Stimulated activated CD8-positive, alpha-beta memory T cell treated with anti-CD3 and anti-CD28 coated beads, Interleukin-4, amount 100 ng/mL, for 48 hours (primary cell): ENCODE measurements at places on chromosomes 3 and 15.

DNA sequence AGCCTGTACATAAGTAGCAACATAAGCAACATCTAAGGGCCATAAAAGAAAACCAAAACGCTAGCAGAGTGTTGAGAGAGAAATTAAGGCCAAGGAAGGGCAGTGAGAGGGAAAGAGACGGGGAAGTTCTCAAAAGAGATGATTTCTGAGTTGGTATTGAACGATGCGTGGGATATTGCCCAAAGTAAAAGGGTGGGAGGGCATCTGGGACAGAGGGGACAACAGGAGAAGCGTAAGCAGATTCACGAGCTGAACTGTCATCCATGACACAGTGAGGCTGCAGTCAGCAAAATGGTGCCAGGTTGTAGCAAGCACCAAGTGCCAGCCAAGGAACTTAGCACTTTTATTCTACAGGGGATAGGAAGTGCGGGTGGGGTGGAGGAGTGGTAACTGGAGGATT lies 11.8 kb downstream of the NCEH1 start:
- no peak for DNase-seq

DNA sequence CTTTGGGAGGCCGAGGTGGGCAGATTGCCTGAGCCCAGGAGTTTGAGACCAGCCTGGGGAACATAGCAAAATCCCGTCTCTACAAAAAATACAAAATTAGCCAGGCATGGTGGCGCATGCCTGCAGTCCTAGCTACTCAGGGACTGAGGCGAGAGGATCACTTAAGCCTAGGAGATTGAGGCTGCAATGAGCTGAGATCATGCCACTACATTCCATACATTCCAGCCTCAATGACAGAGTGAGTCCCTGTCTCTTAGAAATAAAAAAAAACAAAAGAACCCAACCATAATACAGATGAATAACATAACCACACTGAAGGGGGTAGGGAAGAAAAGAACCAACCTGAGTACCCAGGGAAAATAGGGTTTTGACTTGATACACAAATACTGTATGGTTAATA lies 19.7 kb upstream of the CGNL1 start:
- DNase-seq: no peak

GRCh38 chr3:169350228-169350627 lies 313.3 kb downstream of the MECOM start:
- DNase-seq: no peak

DNA sequence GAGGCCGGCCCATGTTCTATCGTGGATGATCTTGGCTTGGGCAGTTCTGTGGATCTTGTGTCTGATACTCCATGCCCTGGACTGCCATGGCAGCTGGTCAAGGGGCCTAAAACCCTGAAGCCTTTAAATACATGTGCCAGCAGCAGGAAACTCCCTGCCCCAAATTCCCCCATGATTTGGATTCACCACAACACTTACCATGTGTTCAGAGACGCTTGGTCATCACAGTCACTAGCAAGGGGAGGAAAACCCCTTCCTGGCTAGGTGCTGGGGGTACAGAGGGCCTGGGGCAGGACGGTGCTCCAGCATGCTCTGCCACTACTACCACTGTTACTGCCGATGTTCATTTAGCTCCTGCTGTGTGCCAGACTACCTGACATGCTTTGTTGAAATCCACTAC lies 94.4 kb downstream of the DNAJB8 start:
- DNase-seq: no peak

- no peak for DNase-seq
Measured at GRCh38 chr3:27224197-27224596, 145.0 kb downstream of the NEK10 start.
